Islet precursor cell (in vitro differentiated cells): ENCODE measurements at places on chromosomes 2 and 18.

DNA sequence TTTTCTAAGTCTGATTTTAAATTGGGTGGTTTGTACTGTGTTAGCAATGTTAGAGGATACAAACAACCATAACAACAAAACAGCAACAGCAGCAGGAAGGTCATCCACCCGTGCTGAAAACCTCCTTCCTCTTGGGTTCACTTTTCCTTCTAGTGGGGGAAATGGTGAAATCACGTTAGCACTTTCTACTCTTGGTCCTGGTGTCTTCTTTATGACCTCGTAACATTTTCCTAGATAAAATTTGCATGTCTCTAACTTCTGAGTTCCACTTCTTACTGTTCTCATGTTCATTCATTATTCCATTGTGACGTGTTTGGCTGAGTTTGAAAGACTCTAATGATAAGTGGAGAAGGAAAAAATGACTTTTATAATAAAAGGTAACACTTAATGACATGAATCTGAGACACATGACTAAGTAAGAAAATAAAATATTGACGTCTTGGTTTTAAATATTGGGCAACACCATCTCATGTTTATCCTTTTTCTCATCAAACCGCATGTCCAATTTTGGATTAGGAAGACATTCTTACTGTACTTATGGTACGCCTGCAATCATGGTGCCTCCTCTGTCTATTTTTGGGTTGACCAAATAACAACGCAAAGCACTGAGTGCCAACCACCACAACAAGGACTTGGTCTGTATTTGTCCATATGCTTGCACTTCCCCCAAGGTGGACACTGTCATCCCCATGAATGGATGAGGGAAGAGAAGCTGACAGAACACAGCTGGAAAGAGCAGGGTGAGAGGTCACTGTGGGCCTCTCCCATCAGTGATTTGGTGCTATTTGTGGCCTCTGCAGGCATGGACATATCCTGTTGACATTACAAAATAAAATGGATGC, 25.7 kb upstream of the IL1R1 start:
- no peak for DNase-seq

- no peak for DNase-seq
These were observed 47.8 kb downstream of the ARHGEF4 start for GRCh38 chr2:130884503-130884902.

GRCh38 chr18:9088252-9088651, 14.2 kb upstream of the NDUFV2 start:
- DNase-seq = no peak

- no peak for DNase-seq
These were observed 392.2 kb downstream of the ARHGAP15 start for GRCh38 chr2:143521396-143521795.

DNA sequence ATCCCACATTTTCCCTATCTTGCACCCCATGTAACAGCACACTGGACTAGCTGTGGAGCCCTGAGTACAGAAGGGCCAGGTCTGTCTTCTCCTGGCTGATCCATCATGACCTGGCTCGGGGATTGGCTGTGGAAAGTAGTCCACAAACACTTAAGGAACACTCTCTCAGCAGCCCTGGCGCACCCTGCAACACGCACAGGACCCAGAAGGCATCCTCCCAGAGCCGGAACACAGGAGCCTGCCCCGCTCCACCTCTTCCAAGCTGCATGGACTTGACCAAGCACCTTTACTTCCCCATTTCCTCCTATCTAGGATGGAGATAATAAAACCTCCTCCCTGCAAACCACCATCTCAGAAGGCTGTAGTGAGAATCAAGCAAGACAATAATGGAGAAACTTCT, 151.7 kb downstream of the CTIF start:
- no peak for DNase-seq

GRCh38 chr18:4017480-4017879, 437.6 kb downstream of the DLGAP1 start:
- DNase-seq = peak; percentile 57

DNA sequence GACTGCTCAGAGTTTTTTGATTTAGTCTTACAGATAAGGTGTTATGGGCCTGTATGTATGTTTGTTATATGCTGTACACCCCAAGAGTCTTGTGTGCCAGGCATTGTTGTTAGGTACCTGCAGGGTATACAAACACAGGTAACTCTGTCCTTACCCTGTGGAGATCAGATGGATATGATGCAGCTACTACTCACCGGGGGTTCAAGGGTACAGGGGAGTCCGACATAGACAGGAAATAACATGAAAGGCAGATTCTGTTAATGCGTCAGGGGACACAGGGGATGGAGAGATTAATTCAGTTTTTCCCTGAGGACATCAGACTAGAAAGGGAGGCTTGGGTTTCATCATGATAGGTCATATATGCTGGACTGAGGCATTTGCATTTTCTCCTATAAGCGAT, 31.3 kb downstream of the TRAK2 start:
- DNase-seq = no peak

DNA sequence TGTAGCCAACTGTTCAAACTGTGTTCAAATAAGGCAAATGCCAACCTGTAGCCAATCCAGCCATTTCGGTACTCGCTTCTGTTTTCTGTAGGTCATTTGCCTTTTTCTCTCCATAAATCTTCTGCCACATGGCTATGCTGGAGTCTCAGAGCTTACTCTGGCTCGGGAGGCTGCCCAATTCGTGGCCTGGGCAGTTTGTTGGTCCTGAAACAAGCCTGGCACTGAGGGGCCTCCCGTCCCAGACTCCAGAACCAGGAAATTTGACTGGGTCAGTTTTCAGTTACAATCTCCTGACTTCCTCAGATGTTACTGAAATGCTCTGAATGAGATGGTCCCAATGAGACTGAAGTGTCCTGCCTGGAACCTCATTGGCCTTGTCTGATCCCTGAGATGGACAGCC, 120.8 kb upstream of the NPAS2 start:
- DNase-seq = peak; percentile 21

GRCh38 chr2:104841744-104842143, 12.2 kb upstream of the POU3F3 start:
- DNase-seq = no peak

GRCh38 chr2:203886661-203887151, 19.1 kb downstream of the CTLA4 start:
- no peak for DNase-seq

DNA sequence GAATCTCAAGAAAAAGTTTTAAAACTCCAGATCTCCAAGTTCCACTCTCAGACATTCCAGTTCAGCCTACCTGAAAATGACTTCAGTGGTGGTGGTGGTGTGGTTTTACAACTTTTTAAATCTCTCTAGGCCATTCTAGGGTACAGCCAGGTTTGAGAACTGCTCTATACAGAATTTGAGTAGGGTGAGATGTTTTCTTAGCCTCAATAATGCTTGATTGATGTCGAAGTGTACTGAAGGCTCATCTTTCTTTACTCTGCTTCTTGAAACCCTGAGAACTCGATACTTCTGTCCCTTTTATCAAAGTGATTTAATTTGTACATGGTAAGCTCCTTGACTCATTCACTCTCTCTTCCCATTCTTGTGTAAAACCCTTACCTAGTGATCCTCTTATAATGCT, 143.8 kb downstream of the FAM124B start:
- DNase-seq = no peak

DNA sequence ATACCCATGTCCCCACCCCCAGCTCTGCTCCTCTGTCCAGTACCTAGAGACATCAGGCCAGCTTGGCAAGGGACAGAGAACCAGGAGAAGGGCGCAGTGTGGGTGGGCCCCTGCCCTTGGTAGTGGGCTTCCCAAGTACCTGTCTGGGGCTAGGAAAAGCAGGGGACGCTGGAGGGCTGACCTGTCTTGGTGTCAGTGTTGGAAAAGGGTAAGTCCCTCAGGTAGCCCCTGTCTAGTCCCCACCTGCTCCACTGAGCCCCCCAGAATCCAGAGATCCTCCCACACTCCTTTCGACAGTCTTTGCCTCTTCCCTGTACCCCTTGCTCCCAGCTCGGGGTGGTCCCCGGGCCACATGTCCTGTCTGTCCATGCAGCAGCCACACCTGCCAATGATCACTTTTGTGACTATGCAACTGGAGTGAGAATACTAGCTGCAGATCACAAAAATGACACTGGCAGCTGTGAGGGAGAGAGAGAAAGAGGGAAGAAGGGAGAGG, 14.6 kb downstream of the DNAJB2 start:
- DNase-seq = peak; percentile 40

- no peak for DNase-seq
These were observed 2.2 kb upstream of the CAD start for GRCh38 chr2:27214941-27215340.

DNA sequence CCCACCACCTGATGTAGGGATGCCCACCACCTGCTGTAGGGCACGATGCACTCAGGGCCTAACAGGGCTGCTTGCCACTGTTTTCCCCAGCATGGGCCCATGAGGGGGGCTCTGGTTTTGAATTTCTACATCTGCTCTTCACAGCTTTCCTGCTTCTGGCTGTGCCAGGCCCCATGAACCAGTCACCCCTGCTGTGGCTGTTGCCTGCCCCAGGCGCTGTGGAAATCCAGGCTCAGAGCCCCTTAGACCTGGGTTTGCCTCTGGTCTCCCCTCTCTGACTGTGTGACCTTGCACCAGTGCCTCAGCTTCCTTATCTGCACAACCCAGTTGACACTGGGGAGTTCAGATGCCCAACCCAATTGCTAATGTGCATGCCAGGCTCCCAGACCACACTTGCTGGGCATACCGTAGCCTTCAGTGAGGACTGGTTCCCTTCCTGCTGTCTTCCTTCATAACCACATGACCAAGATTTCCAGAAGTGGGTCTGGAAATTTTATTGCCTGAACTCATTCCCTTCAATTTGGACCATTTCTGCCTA, 6.0 kb upstream of the MLPH start:
- no peak for DNase-seq

- DNase-seq = no peak
These were observed 11.6 kb downstream of the FECH start for GRCh38 chr18:57574866-57575265.

DNA sequence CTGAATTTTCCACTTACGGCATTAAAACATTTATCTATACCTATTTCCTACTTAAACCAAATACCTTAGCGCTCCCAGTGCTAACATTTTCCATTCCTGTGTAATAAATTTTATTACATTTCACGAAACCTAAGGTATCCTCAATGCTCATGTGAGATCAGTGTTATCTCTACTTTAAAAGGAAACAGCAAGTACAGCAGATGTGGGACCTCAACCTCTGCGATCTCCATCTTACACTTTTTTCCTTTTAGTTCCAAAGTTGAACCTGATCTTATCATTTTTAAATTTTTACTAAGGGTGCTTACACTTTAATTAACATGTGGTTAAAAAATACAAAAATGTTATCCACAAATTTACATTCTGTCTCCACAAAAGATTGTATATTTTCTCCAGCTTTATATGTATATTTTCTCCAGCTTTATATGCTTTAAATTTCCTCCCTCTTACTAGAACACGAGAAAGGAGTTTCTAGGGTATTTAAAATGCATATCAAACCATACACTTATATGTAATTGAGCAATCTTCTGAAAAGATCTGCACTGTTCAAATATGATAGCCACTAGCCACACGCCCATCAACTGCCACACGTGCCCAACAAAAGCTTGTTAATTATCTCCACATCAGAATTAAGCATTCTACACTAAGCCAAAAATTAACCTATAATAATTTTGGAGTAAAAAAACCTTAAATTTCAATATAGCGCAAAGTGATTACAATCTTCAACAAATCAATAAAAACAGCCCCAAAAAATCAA, 38.1 kb downstream of the MBOAT2 start:
- DNase-seq = no peak

DNA sequence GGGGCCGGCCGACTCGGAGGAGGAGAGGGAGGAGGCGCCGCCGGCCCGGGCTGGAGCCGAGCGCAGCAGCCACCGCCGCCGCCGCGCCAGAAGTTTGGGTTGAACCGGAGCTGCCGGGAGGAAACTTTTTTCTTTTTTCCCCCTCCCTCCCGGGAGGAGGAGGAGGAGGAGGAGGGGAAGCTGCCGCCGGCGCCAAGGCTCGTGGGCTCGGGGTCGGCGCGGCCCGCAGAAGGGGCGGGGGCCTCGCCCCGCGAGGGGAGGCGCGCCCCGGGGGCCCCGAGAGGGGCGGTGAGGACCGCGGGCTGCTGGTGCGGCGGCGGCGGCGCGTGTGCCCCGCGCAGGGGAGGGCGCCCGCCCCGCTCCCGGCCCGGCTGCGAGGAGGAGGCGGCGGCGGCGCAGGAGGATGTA, 316 bp downstream of the CRIM1 start:
- DNase-seq = no peak

- DNase-seq = peak; percentile 94
These were observed 12.2 kb downstream of the PLB1 start for GRCh38 chr2:28507796-28508764.

DNA sequence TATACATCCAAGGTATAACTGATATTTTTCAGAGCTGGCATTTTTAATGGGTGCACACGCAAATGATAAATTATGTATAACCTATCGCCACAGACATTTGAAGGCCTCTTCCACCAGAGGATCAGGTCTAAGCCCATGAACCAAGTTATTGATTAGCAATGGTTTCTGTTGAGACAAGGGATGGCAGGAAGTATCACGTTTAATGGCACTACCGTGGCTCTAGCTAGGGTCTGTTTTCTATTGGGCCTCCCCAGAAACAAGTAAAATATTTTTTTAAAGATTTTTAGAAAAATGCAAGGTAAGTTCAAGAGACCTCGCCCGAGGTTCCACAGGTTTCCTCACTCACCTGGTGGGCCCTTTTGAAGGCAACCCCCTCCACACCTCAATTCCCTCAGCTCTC, 667 bp downstream of the GFPT1 start:
- no peak for DNase-seq

GRCh38 chr18:13570216-13570615, 156.1 kb downstream of the FAM210A start:
- DNase-seq = peak; percentile 89

DNA sequence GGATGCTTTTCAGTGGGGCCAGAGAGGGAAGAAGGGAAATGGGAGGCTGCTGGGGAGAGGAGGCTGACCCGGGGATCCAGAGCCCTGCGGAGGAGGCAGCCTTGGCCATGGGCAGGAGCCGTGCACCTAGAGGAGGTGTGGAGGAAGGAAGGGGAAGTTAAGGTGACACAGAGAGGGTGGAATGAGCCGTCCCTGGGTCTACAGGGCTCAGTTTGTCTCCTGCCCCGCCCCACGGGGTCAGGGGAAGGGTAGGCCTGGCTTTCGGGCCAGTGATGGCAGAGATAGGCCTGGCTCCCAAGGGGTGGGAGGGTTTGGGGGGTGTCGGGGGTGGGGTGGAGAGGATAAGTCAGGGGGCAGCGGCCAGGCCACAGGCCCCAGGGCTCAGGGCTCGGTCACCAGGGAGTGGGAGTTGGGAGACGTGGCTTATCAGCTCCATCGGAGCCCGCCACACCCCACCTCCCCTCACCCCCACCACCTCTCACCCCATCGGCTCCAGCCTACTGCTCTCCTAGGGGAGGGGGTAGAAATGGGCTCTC, 39.5 kb upstream of the NOTO start:
- no peak for DNase-seq

GRCh38 chr18:58097907-58098166, 53.8 kb downstream of the NEDD4L start:
- DNase-seq = no peak

- no peak for DNase-seq
These were observed 17.4 kb downstream of the KCNH7 start for GRCh38 chr2:162821176-162821575.

GRCh38 chr2:39487398-39488250, 50.5 kb upstream of the MAP4K3 start:
- no peak for DNase-seq

- DNase-seq = peak; percentile 29
These were observed 45.7 kb downstream of the RAB31 start for GRCh38 chr18:9753846-9754245.

- no peak for DNase-seq
These were observed 330.0 kb upstream of the LRRTM1 start for GRCh38 chr2:80634590-80634989.

- DNase-seq = no peak
These were observed 123.1 kb downstream of the EIPR1 start for GRCh38 chr2:3254442-3254941.

GRCh38 chr2:60623040-60623439, 69.6 kb upstream of the BCL11A start:
- DNase-seq = no peak
